ENCODE measurements at places on chromosomes 4 and X. TPM values are rescaled to one million over a fixed set of nuclear protein-coding genes. Genes with fewer than 3 reads are reported as not detected.

DNA sequence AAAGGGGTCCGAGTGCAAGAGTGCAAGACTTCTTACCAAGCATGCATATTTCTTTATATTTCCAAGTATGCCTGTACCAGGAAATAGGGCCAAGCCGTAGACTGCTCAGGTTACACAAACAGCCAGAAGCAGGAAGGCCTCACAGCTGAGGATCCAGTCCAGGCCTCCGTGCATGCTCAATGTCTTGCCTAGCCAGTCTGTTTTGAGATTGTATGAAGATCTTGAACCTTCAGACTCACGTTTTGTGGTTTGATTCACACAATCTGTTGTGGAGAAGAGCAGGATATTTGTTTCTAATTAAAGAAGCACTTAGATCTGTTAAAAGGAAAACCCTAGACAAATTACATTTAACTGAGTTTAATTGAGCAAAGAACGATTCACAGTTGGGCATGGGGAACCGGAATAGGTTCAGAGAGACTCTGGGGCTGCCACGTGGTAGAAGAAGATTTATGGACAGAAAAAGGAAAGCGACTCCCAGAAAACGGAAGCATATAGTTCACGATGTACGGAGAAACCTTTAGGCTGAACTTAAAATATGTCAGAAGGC is 1.2 kb downstream of the MGST2 start:
- H3K4me3 ChIP-seq = peak overlapping the region; percentile 42
- H3K27me3 ChIP-seq = no peaks in the 10 kb centered on the region
- H3K36me3 ChIP-seq = no peaks in the 10 kb centered on the region
- no peak overlapping the region for H3K27ac ChIP-seq

- H3K4me3 ChIP-seq = no peak overlapping the region
- no peaks in the 10 kb centered on the region for H3K27me3 ChIP-seq
- peak overlapping the region; percentile 19 for H3K27ac ChIP-seq
- H3K4me1 ChIP-seq = peaks cover 6% of the 10 kb centered on the region
- no peak for DNase-seq
- H3K36me3 ChIP-seq = no peaks in the 10 kb centered on the region
Measured at GRCh38 chr4:124209626-124210025, 502.9 kb downstream of the ANKRD50 start.

GRCh38 chr4:159881158-159881557 is 778.3 kb downstream of the RAPGEF2 start:
- H3K27me3 ChIP-seq = no peaks in the 10 kb centered on the region
- no peaks in the 10 kb centered on the region for H3K36me3 ChIP-seq
- H3K27ac ChIP-seq = no peak overlapping the region
- no peak for DNase-seq
- H3K4me3 ChIP-seq = no peak overlapping the region

DNA sequence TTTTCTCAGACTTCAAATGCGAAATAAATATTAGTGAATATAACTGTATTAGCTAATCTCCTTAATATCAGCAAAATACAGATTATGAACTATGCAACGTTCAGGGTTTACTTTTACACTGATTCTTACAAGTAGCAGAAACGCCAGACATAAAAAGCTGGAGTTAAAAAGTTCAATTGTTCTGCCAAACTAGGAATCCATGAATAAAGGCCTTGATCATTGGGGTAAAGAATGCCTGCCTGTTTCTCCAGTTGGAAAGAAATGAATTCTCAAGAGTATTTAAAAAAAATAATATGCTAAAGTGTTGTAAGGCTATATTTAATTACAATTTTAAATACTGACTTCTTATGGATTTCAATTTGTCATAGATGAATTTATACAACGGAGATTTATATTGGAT is 612.2 kb downstream of the DMD start:
- no peaks in the 10 kb centered on the region for H3K27me3 ChIP-seq
- H3K27ac ChIP-seq = no peak overlapping the region
- H3K36me3 ChIP-seq = no peaks in the 10 kb centered on the region
- no peak overlapping the region for H3K4me3 ChIP-seq

DNA sequence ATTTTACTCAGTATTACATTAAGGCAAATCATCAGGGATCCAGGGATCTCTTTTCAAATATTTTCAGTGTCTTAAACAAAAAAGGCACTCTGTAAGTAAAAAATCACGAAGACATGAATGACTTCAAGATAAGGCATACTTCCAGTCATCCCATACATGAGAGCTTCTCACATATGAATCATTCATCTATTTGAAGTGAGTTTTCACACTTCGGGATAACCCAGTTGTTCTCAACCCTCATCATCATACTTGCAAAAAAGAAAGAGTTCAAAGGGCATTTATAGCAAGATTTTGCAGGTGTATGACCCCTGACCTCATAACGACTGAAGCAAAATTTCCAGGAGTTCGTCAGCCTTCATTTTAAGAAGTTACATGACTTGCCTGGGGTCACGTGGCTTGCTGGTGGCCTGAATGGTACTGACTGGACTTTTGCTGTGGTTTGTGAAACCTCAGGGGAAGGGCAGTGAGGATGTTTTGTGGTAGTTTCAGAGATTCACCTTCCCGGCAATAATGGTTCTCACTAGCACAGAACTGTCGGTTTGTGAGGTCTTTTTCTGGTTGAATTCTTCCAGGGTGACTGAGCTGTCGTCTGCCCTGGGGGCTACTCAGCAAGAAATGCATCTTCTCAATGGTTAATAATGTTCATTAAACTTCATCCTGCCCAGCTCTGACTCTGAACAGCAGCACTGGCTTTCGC is 115.8 kb upstream of the SHISA3 start:
- no peak for DNase-seq
- no peak overlapping the region for H3K27ac ChIP-seq
- H3K4me1 ChIP-seq = no peaks in the 10 kb centered on the region
- H3K27me3 ChIP-seq = no peaks in the 10 kb centered on the region
- no peaks in the 10 kb centered on the region for H3K36me3 ChIP-seq

GRCh38 chrX:32852203-32852602 is 359.1 kb downstream of the DMD start:
- H3K36me3 ChIP-seq = no peaks in the 10 kb centered on the region
- H3K4me3 ChIP-seq = no peak overlapping the region
- H3K27me3 ChIP-seq = no peaks in the 10 kb centered on the region
- no peak overlapping the region for H3K27ac ChIP-seq

DNA sequence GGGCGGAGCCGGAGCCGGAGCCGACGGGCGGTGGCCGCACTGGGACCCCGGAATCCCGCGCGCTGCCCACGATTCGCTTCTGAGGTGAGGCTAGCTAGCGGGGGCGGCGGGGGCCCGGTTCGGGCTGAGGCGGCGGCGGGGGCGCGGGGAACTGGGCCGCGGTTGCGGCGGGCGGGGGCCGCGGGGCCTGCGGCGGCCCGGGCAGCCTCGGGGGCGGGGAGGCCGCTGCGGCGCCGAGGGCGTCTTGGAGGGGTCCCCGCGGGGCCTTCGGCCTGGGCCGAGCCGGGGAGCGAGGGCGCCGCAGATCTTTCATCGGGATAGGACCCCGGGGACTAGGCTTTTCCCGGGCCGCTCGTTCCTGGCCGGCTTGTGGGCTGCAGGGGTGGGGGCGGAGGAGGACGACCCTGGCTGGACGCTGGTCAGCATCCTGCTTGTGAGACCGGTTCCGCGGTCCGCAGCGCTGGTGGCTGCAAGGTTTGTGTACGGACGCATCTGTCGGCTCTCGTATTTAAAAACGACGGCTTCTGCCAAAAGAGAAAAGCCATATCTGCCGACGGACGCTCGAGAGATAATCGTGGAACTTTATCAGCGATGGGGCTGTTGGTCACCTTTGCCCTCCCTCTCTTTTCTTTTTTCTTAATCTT is 419 bp downstream of the ADD1 start:
- H3K36me3 ChIP-seq = no peaks in the 10 kb centered on the region
- H3K4me3 ChIP-seq = peak overlapping the region; percentile 94
- H3K27ac ChIP-seq = peak overlapping the region; percentile 57
- no peaks in the 10 kb centered on the region for H3K4me1 ChIP-seq

DNA sequence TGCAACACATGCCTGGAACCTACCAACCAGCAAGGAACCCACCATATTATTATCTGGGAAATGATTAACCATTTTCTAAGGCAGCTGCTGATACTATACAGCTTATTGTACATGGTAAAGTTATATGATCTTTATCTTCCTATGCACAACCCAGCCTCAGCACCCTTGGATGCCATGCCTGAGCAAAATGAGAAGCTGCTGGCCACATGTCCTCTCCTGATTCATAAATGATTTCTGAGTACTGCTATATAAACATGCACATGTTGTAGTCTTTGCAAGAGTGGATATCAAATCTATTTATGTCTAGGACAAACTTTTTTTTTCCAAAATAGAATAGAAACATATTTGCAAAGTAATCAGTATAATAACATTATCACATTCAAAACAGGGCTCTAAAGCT is 1043.6 kb downstream of the CCSER1 start:
- H3K4me1 ChIP-seq = no peaks in the 10 kb centered on the region
- no peak overlapping the region for H3K4me3 ChIP-seq
- no peak for DNase-seq
- no peak overlapping the region for H3K27ac ChIP-seq
- H3K27me3 ChIP-seq = no peaks in the 10 kb centered on the region

GRCh38 chr4:159045321-159045720 is 57.6 kb upstream of the RAPGEF2 start:
- H3K4me3 ChIP-seq = no peak overlapping the region
- no peaks in the 10 kb centered on the region for H3K27me3 ChIP-seq
- no peak overlapping the region for H3K27ac ChIP-seq
- H3K36me3 ChIP-seq = no peaks in the 10 kb centered on the region
- no peaks in the 10 kb centered on the region for H3K4me1 ChIP-seq
- DNase-seq = no peak

- no peaks in the 10 kb centered on the region for H3K4me1 ChIP-seq
- H3K27me3 ChIP-seq = no peaks in the 10 kb centered on the region
- H3K4me3 ChIP-seq = no peak overlapping the region
Measured at GRCh38 chr4:148074462-148074861, 342.6 kb downstream of the ARHGAP10 start.

DNA sequence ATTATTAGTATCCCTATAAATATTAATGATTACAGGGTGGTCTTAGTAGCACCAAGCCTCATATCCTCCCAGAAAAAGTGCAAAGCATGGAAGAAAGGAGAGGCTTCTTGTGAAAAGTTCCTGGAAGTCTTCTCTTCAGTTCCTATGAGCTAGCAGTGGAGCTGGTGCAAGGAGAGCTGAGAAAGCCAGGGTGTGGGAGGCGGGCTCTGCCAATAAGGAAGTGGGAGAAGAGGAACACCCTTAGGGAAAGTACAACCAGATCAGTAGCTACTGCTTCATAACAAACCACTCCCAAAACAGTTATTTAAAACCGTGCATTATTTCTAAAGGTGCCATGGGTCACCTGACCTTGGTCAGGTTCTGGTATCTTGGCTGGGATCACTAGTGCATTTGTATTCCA is 72.4 kb downstream of the MAP9 start:
- no peak overlapping the region for H3K4me3 ChIP-seq
- H3K27ac ChIP-seq = no peak overlapping the region
- H3K36me3 ChIP-seq = no peaks in the 10 kb centered on the region
- no peak for DNase-seq

- no peak for DNase-seq
- H3K27ac ChIP-seq = no peak overlapping the region
- H3K4me3 ChIP-seq = no peak overlapping the region
- no peaks in the 10 kb centered on the region for H3K36me3 ChIP-seq
Measured at GRCh38 chr4:21879187-21879586, 69.4 kb downstream of the KCNIP4 start.

Gene MTNR1A
- total RNA-seq = not detected

Gene TMPRSS11B
- not detected for total RNA-seq
